ENCODE measurements at places on chromosomes 3 and 15.

DNA sequence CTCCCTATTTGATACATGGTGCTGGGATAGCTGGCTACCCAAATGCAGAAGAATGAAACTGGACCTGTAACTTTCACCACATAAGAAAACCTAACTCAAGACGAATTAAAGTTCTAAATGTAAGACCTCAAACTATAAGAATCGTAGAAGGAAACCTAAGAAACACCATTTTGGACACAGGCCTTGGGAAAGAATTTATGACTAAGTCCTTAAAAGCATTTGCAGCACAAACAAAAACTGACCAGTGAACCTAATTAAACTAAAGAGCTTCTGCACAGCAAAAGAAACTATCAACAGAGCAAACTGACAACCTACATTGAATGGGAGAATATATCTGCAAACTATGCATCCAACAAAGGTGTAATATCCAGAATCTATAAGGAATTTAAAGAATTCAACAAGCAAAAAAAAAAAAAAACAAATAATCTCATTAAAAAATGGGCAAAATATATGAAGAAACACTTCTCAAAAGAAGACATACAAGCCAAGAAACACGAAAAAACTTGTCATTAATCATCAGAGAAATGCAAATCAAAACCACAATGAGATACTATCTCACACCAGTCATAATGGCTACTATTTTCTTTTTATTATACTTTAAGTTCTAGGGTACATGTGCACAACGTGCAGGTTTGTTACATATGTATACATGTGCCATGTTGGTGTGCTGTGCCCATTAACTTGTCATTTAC is 37.0 kb downstream of the HDGFL3 start:
- no peak for DNase-seq

DNA sequence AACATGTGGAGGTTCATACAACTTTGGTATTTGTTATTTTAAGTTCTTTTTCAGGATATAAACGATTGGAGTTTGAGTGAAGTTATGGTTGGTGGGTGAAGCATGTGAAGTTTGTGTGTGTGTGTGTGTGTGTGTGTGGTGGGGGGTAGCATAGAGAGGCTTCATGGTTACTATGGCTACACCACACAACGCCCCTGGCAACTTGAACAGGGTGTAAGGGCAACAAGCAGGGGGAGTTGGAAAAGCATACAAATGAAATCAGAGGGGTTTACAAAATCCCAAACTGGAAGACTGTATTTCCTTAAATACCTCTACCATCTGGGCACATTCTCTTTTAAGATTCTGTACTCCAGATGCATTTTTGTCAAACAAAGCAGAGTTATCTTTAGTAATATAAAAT is 207.5 kb downstream of the SV2B start:
- DNase-seq: no peak

GRCh38 chr15:70569091-70569713 is 194.2 kb downstream of the UACA start:
- DNase-seq: peak; percentile 53

DNA sequence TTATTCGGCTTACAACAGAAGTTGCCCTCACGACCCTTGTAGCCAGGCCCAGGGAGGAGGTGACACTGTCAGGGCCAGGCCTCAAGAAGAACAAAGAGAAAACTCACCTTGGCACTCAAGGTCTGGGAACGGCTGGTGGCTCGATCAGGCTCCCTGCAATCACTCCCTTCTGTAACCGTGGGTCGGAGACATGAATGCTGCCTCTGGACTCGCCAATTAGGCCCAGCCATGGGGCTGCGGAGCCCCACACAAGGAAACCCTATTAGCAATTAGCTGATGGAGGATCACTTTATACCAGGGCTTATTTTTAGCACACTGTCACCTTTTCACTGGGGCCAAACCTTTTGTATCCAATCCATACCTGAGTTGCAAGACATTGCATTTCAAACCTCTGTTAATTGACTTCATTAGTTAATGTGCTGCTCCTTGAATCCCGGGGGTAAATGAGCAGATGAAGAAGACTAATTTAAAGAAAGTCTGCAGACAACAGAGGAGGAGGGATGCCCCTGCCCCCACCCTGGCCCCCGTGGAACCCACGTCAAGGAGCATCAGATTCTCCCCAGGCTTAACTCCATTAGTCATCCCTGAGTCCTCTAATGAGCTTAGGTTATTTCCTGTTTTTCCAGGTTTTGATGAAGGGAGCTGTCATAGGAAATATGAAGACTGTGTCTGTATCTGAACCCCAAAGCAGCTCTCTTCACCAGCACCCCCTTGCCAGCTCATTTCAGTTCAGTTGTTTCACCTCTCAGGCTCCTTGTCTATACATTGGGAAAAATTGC is 255.3 kb downstream of the RORA start:
- no peak for DNase-seq

GRCh38 chr3:126745760-126746394 is 41.8 kb downstream of the CHCHD6 start:
- peak; percentile 41 for DNase-seq

GRCh38 chr15:69565066-69565655 is 112.5 kb downstream of the RPLP1 start:
- no peak for DNase-seq

GRCh38 chr3:194162070-194162678 is 26.2 kb downstream of the HES1 start:
- no peak for DNase-seq

DNA sequence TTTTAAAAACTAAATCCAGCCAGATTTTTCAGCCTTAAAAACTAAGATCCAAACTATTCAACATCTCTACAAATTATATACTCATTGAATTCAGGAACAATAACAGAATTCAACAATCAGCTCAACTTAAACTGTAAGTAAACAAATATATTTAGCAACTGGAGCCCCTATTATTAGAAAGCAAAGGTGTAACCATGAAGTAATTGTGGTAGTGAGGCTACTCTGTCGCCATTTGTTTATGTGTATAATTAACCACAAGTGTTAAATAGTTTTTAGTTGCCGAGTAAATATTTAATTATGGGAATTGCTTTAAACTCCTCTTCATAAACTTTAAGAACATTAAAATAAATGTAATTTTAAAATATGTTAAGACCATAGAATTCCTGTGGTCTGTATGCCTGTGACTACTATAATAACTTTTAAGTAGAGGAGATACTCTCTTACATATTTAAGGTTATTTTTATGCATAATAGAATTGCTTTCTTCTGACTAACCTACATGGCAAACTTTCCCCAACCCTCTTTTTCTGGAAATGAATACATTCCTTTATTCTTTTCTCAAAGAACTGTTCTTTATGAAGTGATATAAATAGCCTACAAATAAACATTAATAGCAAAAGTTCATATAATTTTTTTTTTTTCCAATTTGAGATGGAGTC is 51.2 kb downstream of the MFN1 start:
- DNase-seq: no peak

- DNase-seq: no peak
Observed at GRCh38 chr3:31331278-31331677, 201.4 kb upstream of the STT3B start.

GRCh38 chr15:79172032-79172481 is 81.5 kb upstream of the RASGRF1 start:
- no peak for DNase-seq

DNA sequence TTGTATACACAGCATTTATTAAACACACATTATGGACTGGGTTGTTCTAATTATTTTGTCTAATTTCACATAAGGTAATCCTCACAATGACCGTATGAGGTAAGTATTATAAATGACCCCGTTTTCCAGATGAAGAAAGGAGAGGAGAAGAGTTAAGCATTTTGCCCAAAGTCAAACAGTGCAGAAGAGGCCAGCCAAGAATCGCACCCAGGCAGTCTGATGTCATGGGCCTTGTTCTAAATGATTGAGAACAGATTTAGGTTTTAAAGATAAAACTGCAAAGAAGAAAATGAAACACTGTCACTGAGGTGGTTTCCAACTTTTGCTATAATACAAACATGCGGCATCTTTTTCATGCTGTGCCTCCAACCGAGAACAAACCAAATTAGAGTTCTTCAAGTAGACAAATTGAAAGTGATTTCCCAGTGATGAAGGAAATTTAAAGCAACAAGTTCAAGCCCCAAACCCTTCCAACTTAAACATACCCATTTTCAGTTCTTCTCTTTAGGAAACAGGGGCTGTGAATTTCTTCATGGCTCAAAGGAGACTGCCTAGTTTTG is 155.3 kb downstream of the THRB start:
- DNase-seq: no peak

DNA sequence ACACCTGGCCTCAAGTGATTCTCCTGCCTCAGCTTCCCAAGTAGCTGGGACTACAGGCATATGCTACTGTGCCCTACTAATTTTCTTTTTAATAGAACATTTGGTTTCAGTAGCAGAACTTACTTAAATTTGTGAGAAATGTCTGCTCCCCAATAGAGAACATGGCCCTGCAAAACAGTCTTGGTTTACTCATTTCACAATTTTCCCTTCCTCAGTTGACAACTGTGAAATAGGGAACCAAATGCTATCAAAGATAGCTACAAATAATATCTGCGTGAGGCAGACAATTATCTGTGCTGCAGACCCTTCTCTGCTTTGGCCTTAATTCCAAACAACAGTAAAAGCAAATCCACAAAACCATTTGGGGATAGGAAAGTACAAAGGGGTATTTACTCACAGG is 22.6 kb downstream of the METTL6 start:
- no peak for DNase-seq

DNA sequence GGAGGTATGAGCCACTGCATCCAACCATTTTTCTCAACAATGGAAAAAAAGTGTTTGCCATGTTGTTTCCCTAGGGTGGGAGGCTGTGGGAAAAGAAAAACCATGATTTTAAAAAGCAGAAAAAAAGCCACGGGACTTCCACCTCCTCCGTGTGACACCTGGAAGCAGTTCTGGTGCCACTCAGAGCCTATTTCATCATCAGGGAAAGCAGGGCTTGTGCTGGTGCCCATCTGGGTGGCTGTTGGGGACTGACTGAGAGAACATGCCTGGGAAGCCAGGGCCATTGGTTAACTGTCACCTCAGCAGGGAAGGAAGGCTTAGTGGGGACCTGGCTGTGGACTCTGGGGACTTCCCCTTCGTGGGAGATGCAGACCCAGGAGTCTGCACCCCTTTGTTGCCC is 7.3 kb downstream of the RNU5B-1 start:
- DNase-seq: no peak

DNA sequence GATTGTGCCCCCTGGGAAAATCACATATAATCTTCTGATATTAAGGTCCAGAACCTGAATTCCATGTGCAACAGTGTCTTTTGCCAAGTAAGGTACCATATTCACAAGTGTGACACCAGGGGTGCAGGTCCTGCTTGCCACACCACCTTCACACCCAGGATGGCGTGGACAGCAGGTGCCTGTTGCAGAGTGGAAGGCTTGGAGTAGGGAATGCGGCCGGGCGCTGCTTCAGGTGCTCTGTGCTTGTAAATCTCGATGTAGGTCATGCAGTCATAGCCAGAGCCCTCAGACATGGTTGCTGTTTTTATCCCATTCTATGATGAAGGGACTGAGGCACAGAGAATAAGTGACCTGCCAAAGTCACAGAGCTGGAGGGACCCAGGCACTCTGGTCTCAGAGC is 34.5 kb upstream of the GABRG3 start:
- no peak for DNase-seq

- DNase-seq: no peak
Observed at GRCh38 chr3:37492977-37493471, 318.6 kb upstream of the LRRFIP2 start.

GRCh38 chr3:58222161-58222724 is 11.5 kb upstream of the DNASE1L3 start:
- peak; percentile 50 for DNase-seq

GRCh38 chr3:73723596-73723995 is 98.9 kb upstream of the PDZRN3 start:
- DNase-seq: no peak

GRCh38 chr3:122074621-122075265 is 19.6 kb downstream of the CD86 start:
- DNase-seq: no peak

- DNase-seq: no peak
Observed at GRCh38 chr3:125076464-125076863, 20.7 kb upstream of the HEG1 start.

DNA sequence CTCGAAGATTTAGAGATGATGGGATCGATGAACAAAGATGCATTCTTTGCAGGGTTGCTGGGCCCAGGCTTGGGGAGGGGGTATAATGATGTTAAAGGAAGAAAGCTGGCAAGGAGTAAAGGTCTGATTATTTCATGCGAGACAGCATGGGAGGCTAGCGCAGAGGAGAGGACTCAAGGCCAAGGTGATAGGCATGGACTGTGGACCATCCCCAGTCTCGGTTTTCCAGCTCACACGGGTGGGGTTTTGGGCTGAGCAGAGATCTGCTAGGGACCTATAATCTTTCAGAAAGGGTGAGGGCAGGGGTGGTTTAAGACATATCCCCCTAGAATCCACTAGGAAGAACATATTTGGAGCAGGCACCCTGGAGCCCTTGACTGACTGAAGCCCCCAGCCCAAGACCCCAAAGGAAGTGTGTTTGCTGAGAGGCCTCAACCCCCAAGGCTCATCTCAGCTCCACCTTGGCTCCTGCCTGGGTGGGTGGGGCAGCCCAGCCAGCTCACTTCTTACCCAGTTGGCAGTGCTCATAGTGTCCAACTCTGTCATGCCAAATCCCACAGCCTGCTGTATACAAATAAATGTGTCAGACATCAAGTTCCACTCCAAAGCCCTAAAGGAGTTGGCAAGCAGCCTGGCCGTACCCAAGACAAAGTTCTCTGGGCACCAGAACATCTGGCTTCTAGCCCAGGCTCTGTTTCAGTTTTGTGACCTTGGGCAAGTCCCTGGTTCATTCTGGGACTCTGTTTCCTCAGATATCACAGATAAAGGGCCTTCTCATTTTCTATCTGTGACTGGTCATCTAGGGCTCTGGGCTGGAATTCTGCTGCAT is 17.9 kb downstream of the ACSBG1 start:
- peak; percentile 94 for DNase-seq

DNA sequence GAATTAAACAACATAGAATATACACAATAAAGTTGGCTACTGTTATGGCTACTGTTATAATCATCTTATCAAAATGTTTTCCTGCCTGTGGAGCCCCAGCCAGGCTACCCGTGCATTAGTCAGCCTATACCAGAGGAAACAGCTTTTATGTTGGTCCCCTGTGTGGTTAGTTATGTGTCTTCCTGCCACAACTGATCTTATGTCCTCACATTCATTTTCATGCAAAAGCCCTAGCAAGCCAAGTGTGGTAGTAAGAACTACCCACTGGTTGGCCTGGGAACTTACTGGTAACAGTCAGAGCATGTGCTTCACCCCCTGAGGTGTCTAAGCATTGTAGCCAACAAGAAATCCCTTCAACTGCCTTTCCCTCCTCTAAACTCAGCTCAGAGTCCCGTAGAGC is 21.8 kb downstream of the MGLL start:
- DNase-seq: no peak

Data from LoVo (cell line).